ENCODE measurements at places on chromosomes 1 and 21.

- DNase-seq: no peak
Observed at GRCh38 chr1:89757532-89757931, 63.3 kb upstream of the LRRC8D start.

GRCh38 chr1:15863156-15863901 is 15.8 kb downstream of the SPEN start:
- DNase-seq: no peak

DNA sequence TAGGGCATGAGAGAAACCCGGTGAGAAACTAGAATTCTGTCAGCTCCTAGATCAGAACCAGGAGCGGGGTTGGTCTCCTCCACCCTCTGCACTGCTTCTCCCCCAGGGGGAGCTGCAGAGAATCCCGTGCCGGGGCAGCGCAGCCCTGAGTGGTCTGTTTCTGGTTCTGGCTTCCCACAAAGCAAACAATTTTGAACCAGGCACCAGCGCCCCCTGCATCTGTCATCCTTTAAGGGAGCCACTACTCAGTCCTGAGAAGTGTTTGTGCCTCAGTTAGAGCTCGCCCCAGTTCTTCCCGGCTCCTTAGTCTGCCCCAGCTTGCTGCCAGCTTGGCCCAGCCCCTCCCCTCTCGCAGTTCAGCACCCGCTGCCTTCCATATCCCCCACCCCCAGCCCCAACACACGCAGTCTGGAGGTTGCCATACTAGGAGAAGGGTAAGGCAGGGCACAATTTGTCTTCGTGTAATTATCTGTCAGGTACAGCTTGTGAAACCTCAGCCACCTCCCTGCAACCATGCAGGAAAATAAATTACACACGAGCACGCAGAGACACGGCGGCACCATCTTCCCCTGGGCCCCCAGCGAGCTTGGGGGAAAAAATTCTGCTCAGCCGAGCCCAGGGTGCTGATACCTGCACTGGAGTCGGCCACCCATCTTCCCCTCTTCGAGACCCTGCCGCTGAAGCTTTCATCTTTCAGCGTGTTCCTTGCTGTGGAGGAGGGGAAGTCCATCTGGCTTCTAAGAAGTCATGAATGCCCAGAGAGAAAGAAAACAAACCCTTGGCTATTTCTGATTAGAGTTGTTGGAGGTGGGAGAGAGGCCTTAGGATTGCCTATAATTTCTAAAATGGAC is 62.6 kb upstream of the CD1D start:
- DNase-seq: peak; percentile 12

DNA sequence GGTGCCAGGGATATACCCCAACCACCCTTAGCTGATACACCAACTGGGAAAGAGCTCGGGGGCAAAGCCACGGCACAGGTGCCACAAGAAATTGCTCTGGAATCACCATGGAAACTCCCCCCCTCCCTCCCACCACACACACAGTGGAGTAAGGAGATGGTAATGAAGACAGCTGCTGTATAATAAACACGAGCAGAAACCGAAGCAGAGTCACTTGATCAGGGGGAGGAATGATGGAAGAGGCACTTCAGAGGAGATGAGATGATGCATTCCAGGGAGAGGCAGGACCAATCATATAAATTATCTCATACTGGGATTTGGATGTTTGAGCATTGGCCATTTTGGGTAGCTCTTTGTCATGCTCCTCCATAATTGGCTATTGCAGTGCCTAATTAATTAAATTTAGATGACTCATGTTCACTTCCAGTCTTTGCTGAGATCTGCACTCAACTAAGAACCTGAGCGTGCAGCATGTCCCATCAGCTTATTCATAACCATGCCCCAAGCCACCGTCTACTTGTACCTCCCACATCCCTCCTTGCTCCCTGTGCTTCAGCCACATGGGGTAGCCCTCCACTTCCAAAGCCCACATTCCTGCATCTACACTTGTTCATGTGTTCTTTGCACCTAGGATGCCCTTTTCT is 189.5 kb downstream of the ZSCAN20 start:
- DNase-seq: no peak

Data from effector memory CD4-positive, alpha-beta T cell (primary cell).